Mammary microvascular endothelial cell (primary cell): ENCODE measurements at places on chromosomes 6 and 20. TPM values are rescaled to one million over a fixed set of nuclear protein-coding genes. Genes with fewer than 3 reads are reported as not detected.

POU3F2 gene
- total RNA-seq, result not detected in 2 replicates

SLC16A10 gene
- total RNA-seq, result not detected in 2 replicates

CALHM5 gene
- total RNA-seq, result 3.6 and 4.4 TPM in 2 replicates

DEK gene
- total RNA-seq, result 130 and 135 TPM in 2 replicates

ANKRD66 gene
- not detected in 2 replicates for total RNA-seq

PCSK2 gene
- total RNA-seq, result not detected in 2 replicates

RHAG gene
- total RNA-seq, result not detected in 2 replicates

BTN1A1 gene
- not detected in 2 replicates for total RNA-seq

HTR1E gene
- total RNA-seq, result not detected in 2 replicates

VSTM2L gene
- total RNA-seq, result 1.7 and 1.8 TPM in 2 replicates

CNR1 gene
- total RNA-seq, result 0.05 TPM in 1 of 2 replicates, not detected in the other

BCKDHB gene
- total RNA-seq, result 6.9 and 7.8 TPM in 2 replicates

GFOD1 gene
- 21.1 and 22.0 TPM in 2 replicates for total RNA-seq

SLC17A3 gene
- not detected in 2 replicates for total RNA-seq

ATP6V1G2 gene
- total RNA-seq, result 0.07 and 0.39 TPM in 2 replicates

MOXD1 gene
- 0.05 and 0.07 TPM in 2 replicates for total RNA-seq

EFCAB8 gene
- total RNA-seq, result not detected in 2 replicates

AVP gene
- not detected in 2 replicates for total RNA-seq

PHACTR1 gene
- 10.5 and 12.5 TPM in 2 replicates for total RNA-seq
